ENCODE measurements at places on chromosomes 5 and 9.

- no peak for DNase-seq
Measured at GRCh38 chr5:39469777-39470415, 45.1 kb upstream of the DAB2 start.

DNA sequence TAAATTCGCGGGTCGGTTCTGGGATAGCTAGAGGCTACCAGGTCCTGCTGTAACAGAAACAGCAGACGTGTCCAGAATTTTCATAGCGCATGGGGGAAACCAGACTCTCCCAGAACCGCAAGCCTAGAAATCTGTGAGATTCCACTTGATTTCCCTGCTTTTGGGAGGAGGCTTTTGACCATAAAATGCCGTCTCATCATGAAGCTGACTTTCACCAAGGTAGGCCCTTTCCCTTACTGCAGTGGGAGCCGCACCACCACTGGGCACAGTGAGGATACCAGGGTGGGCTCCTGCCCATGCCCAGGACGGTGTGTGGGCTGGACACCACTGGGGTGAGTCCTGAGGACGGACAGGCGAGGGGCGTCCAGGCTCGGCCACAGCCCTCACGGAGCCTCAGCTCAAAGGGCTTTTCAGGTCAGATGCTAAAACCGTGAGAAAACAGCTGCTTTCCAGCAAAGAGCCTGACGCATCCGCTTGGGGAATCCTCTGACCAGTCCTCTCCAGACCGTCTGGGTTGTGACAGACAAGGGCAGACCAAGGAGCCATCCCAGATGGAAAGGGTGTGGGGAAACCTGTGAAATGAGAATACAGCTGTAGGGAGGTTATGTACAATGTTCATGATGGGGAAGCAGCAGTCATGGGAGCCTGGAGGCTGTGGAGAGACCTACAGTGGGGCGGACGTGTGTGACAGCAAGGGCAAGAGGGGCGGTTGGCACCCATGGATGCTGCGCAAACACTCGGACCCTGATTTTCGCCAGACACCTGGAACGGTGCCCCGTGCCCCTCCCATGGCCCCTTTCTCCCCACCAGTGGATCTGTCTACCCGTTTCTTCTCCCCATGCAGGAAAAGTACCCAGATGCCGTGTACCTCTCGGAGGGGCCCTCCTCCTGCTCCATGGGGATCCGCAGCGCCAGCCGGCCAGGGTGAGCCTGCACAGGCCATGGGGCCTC is 59.2 kb downstream of the IPPK start:
- DNase-seq: no peak

DNA sequence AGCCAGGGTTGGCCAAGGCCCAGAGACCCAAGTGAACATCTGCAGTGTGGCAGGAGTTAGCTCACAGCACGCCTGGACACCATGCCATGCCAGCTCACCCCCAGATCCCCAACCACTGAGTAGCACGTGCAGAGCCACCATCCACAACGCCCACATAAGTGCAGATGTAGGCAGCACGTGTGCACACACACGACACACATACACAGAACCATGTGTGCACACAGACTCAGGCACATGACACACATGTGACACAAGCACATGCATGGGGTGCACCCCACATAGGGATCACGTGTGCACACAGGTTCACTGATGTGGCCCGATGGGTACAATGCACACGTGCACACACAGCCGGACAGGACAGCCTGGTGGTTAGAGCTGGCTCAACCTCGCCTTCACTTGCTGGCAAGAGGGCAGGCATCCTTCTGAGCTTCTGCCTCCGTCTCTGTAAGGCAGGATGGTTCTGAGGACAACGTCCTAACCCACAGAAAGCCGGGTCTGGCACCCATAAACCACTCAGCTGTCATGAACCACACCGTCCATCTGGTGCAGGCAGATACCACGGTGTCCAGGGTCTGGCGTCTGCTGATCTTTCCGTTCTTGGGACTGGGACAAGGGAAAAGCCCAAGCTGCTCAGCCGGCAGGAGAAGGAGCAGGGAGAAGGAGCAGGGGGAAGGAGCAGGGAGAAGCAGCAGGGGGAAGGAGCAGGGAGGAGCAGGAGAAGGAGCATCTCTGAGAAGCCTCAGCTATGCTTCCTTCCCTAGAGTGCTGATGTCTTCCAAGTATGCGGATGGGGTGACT is 12.0 kb downstream of the LRRC26 start:
- DNase-seq: no peak

GRCh38 chr9:93315118-93315517 is 131.2 kb downstream of the WNK2 start:
- no peak for DNase-seq

- DNase-seq: no peak
Measured at GRCh38 chr5:14186059-14186830, 43.1 kb downstream of the TRIO start.

GRCh38 chr5:57414191-57414590 is 68.4 kb downstream of the ACTBL2 start:
- no peak for DNase-seq
